ENCODE measurements at places on chromosomes 13 and 19.

GRCh38 chr13:44354884-44355283 is 18.7 kb upstream of the SERP2 start:
- DNase-seq, result no peak

DNA sequence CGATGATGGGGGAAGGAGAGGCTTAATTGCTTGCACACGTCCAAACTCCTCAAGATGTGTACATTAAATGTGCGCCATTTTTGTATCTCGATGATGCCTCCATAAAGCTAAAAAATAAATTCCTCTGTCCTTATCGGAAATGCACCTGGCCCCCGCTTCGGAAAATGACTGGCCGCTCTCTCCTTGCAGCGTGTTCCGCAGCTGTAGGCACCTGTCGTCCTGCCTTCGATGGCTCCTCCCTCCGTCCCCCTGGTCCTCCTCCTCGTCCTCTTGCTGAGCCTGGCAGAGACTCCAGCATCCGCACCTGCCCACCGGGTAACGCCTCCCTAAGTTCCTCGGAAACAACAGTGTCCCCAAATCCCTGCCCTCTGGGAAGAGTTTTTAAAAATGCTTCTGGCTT is 1.1 kb downstream of the GALP start:
- no peak for DNase-seq

GRCh38 chr13:32390048-32390447 is 37.9 kb downstream of the N4BP2L1 start:
- no peak for DNase-seq

GRCh38 chr19:34393629-34394028 is 10.6 kb upstream of the PDCD2L start:
- DNase-seq, result no peak

DNA sequence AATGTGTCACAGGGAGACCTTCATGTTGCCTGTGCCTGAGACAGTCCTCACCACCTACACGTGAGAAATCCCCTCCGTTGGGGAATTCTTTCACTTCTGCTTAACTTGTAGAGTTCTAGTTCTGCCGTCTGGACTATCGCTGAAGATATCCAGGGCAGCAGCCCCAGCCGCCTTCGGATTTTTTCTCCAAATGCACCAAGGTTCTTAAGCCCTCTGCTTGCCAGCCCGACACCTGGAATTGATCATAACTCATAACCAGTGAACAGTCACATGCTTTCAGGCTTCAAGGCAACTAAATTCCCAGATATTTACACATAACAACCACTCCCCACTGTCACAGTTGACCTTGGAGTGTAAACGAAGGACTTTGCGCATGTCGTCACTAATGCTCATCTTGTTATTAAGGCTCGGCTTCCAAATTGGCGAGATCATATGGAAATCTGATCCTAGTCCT is 114.4 kb downstream of the RAB20 start:
- no peak for DNase-seq

GRCh38 chr13:41577436-41577835 is 120.1 kb downstream of the RGCC start:
- no peak for DNase-seq

GRCh38 chr13:36918246-36919131 is 1.5 kb downstream of the SMAD9 start:
- DNase-seq, result no peak

DNA sequence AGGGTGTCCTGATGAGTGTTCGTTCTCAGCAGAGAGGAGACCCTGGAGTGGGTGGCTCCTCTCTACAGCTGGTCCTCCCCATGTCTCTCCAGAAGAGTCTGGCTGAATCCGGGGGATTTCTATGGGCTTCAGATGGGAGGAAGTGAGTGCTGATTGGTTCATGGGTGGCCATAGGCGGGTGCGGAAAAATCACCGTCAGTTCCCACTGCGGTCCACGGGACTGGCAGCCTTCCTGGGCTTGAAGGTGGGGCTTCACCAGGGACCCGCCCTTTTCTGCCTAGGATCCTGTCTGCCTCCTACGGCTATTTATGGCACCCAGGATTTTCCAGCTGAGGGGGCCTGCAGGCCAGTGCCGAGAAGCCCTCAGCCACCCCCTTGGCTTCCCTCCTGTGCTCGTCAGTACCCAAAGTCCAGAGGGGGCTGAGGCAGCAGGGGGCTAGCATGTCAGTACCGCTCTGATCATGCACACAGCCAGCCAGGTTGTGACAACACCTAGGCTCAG is 18.4 kb downstream of the CPB2 start:
- no peak for DNase-seq

All from stimulated activated CD4-positive, alpha-beta T cell treated with anti-CD3 and anti-CD28 coated beads, Interleukin-15, amount 100 ng/mL, for 1 hour (primary cell).